Panc1 (cell line): ENCODE measurements at places on chromosomes 12 and 14. TPM values are rescaled to one million over a fixed set of nuclear protein-coding genes. Genes with fewer than 3 reads are reported as not detected.
A peak's percentile ranks its signal among the peaks of the same experiment; 100 is the strongest.

Gene MORN3
- 0.72 TPM for total RNA-seq

Gene CCDC88C
- total RNA-seq = 21.3 TPM

Gene GYS2
- not detected for total RNA-seq

Gene INHBC
- not detected for total RNA-seq

Gene GPR137C
- 2.7 TPM for total RNA-seq

Gene CD163
- total RNA-seq = 0.64 TPM

Gene PROX2
- not detected for total RNA-seq

Gene SLC25A47
- total RNA-seq = not detected

Gene LAG3
- 2.7 TPM for total RNA-seq

Gene ATXN3
- total RNA-seq = 14.6 TPM

Gene OR4E2
- not detected for total RNA-seq

- H3K4me3 ChIP-seq = no peak overlapping the region
- no peaks in the 10 kb centered on the region for H3K27me3 ChIP-seq
- H3K27ac ChIP-seq = no peak overlapping the region
- H3K36me3 ChIP-seq = peaks cover 9% of the 10 kb centered on the region; the same call in 1 of the 2 replicates
- DNase-seq = no peak
These were observed 123.9 kb downstream of the RFLNA start for GRCh38 chr12:124418791-124419190.

- H3K36me3 ChIP-seq = no peaks in the 10 kb centered on the region
- no peaks in the 10 kb centered on the region for H3K4me1 ChIP-seq
- no peak overlapping the region for H3K4me3 ChIP-seq
- no peak overlapping the region for H3K27ac ChIP-seq
- H3K27me3 ChIP-seq = no peaks in the 10 kb centered on the region
These were observed 134.9 kb upstream of the MAX start for GRCh38 chr14:65237023-65237814.

GRCh38 chr12:15205341-15206010 lies 15.7 kb downstream of the RERG start:
- H3K4me3 ChIP-seq = no peak overlapping the region
- no peaks in the 10 kb centered on the region for H3K27me3 ChIP-seq
- no peak overlapping the region for H3K27ac ChIP-seq
- no peak for DNase-seq

DNA sequence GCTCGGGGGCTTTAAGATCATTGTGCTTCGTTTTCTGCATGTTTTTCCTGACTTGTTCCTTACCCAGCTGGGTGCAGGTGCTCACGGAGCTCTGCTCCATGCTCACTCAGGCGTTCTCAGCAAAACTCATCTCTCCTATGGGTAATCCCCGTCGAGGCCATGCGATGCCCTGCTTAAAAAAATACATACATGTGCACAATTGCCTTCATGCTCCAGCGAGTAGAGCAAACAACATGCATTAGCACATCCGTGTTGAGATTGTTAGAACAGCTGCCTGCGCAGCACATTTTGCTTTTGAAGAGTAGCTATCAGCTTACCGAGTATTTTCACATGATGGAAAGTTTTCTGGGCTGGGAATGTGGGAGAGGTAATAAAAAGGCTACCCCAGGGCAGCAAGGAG lies 16.2 kb downstream of the AACS start:
- H3K4me3 ChIP-seq = no peak overlapping the region
- DNase-seq = no peak
- H3K27me3 ChIP-seq = no peaks in the 10 kb centered on the region

DNA sequence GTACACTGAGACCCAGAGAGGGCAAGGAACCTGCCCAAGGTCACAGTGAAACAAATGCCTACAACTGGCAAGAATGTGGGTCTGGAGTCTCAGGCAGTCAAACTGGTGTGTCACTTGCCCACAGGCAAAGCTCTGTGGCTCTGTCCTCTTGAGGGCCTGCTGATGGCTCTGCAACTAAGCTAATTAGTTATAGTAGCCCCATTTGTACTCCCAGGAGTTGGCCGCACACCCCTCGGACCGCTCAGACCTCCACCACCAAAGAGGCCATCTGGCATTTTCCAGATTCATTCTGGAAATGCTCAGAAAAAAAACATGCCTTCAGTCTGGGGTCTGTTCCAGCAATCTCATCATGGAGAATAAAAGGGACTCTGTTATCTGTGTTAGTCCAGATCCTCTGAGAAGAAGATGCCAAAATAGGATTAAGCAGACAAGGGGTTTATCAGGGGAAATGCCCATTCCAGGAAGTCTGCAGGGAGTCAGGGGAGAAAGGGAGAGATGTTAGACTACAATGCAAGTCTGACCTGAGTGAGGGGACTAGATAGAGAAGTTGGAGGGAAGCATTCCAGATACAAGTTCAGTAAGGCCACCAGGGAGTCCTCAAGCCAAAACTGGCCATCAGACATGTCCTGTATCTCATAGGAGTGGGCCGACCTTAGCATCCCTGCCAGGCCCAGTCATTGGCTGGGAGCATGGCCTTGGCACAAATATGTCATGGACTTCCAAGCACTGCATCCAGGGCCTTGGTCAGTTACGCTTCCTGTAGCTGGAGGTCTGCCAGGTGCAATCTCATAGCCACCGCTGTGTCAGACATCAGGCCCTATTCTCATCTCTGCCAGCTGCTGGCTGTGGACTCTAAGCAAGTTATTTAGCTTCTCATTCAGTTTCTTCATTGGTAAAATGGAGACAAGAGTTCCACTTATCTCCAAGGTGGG lies 15.4 kb upstream of the OAS1 start:
- DNase-seq = no peak
- 0 out of 2 replicates have a peak, but pooled peaks cover 2% of the 10 kb centered on the region for H3K27me3 ChIP-seq
- H3K36me3 ChIP-seq = no peaks in the 10 kb centered on the region
- H3K4me1 ChIP-seq = no peaks in the 10 kb centered on the region
- no peak overlapping the region for H3K27ac ChIP-seq

GRCh38 chr14:66284346-66284745 lies 201.8 kb upstream of the CCDC196 start:
- no peak overlapping the region for H3K27ac ChIP-seq
- H3K4me1 ChIP-seq = no peaks in the 10 kb centered on the region
- DNase-seq = no peak
- H3K4me3 ChIP-seq = no peak overlapping the region
- no peaks in the 10 kb centered on the region for H3K36me3 ChIP-seq

DNA sequence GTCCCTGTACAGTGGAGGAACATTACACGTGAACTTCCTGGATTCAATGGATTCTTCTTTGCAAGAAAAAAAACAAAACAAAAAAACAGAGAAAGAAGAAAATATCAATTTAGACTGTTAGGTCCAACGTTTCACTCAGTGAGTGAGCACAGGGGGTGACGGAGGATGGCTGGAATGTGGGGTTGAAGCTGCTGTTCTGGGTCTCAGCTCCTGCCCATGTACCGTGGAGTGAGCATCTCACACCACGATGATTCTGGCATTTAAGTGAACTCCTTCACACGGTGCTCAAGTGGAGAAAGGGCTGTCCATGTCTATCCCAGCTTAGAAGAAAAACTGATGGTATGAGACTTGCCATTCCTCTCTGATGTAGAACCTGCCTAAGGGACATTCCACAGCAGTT lies 23.2 kb downstream of the CCND2 start:
- H3K27ac ChIP-seq = no peak overlapping the region
- no peak for DNase-seq
- no peaks in the 10 kb centered on the region for H3K4me1 ChIP-seq
- no peaks in the 10 kb centered on the region for H3K36me3 ChIP-seq

DNA sequence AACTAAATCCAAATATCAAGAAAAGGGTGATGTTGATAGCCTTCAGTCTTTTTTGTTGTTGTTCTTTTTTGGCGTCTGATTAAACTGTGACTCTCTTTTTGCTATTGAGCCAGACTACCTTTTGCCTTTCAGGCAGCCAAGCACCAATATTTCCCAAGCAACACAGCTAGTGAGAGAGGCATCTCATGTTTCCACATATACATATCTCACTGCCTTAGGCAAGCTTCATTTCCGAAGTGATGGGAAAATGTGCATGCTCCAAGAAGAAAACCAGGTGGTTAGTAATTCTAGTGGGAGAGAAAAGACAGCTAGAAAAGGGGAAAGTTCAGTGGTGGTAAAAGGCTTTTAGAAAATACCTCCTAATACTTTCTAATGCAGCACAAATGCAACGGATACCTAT lies 277.7 kb downstream of the TMTC2 start:
- H3K27me3 ChIP-seq = no peaks in the 10 kb centered on the region
- no peaks in the 10 kb centered on the region for H3K4me1 ChIP-seq
- no peak overlapping the region for H3K4me3 ChIP-seq
- no peak for DNase-seq
- no peaks in the 10 kb centered on the region for H3K36me3 ChIP-seq

GRCh38 chr12:119528241-119528640 lies 65.3 kb upstream of the TMEM233 start:
- DNase-seq = no peak
- no peaks in the 10 kb centered on the region for H3K36me3 ChIP-seq
- H3K4me1 ChIP-seq = no peaks in the 10 kb centered on the region
- H3K4me3 ChIP-seq = no peak overlapping the region
- no peaks in the 10 kb centered on the region; the same call in 1 of the 2 replicates for H3K27me3 ChIP-seq
- H3K27ac ChIP-seq = no peak overlapping the region

- no peak overlapping the region for H3K4me3 ChIP-seq
- H3K27me3 ChIP-seq = no peaks in the 10 kb centered on the region
- H3K27ac ChIP-seq = peak overlapping the region; percentile 56; the same call in 1 of the 2 replicates
- no peak for DNase-seq
- H3K36me3 ChIP-seq = no peaks in the 10 kb centered on the region; the same call in 1 of the 2 replicates
These were observed 3.8 kb downstream of the BICD1 start for GRCh38 chr12:32110417-32110816.

DNA sequence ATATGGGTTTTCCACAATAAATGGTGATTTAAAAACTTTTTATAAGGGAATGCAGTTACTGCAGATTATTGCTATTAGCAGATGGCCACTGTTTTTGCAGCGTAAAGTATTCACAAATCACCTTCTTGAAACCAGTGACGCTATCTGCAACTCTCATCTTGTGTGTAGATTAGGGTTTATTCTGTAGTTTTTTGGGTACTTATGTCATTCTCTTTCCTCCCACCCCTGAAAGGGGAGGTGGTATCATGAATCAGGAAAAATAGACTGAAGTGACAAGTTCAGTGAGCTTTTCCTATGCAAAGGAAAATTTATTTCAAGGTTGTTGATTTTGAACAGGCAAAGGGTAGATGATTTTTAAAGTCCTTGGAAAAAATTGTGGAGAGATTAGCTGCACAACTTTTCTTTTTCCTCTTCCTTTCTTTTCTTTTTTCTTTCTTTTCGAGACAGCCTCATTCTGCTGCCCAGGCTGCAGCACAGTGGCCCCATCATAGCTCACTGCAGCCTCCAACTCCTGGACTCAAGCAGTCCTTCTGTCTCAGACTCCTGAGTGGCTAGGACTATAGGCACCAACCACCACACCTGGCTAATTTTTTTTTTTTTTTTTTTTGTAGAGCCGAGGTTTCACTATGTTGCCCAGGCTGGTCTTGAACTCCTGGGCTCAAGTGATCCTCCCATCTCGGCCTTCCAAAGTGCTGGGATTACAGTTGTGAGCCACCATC lies 1.6 kb downstream of the FRS2 start:
- peaks cover 49% of the 10 kb centered on the region for H3K4me1 ChIP-seq
- DNase-seq = no peak
- H3K27ac ChIP-seq = no peak overlapping the region
- H3K36me3 ChIP-seq = no peaks in the 10 kb centered on the region; the same call in none of the 2 replicates
- no peaks in the 10 kb centered on the region for H3K27me3 ChIP-seq

- DNase-seq = no peak
- no peaks in the 10 kb centered on the region for H3K36me3 ChIP-seq
- peak overlapping the region; percentile 24 for H3K4me3 ChIP-seq
- H3K27me3 ChIP-seq = no peaks in the 10 kb centered on the region
- H3K4me1 ChIP-seq = peaks cover 19% of the 10 kb centered on the region
These were observed 7.5 kb upstream of the SYNE3 start for GRCh38 chr14:95523815-95524448.

GRCh38 chr14:54697001-54697400 lies 130.1 kb downstream of the SAMD4A start:
- no peaks in the 10 kb centered on the region for H3K27me3 ChIP-seq
- no peak overlapping the region for H3K4me3 ChIP-seq
- H3K36me3 ChIP-seq = no peaks in the 10 kb centered on the region
- no peak for DNase-seq

DNA sequence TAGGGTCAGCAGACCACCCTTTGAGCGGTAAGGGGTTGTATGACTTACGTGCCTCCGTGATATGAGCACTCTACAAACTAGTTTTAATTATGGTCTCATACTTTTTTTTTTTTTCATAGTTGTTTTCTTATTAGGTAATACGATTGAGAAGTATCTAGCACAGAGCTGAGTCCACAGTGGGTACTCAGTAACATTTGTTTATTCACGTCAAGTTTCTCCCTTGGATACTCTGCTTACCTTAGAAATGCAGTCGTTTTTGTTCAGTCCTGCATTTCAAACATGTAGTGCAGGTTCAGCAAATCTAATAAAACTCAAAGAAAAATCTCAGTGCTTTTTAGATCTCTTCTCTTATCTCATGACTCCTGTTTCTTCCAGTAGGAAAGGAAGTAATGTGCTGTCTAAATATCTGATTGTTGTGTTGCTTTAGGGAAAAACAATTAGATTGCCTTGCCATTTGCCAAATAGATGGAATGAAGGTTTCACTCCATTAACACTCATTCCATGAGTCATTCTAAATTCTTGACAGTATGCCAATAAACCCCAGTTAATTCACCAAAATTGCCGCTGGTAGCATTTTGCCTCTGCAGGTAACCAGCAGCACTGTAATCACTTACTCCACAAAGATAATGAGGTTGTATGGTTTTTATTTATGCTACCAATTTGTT lies 118.9 kb downstream of the PTCSC3 start:
- no peak for DNase-seq
- H3K4me3 ChIP-seq = no peak overlapping the region
- no peaks in the 10 kb centered on the region; the same call in 1 of the 2 replicates for H3K27me3 ChIP-seq
- H3K36me3 ChIP-seq = no peaks in the 10 kb centered on the region
- H3K4me1 ChIP-seq = no peaks in the 10 kb centered on the region

GRCh38 chr12:65510584-65511050 lies 232.1 kb downstream of the MSRB3 start:
- H3K36me3 ChIP-seq = no peaks in the 10 kb centered on the region
- no peaks in the 10 kb centered on the region for H3K27me3 ChIP-seq
- no peak overlapping the region for H3K4me3 ChIP-seq
- no peaks in the 10 kb centered on the region for H3K4me1 ChIP-seq
- no peak overlapping the region for H3K27ac ChIP-seq
- no peak for DNase-seq

GRCh38 chr12:58487678-58488161 lies 432.6 kb downstream of the LRIG3 start:
- H3K27ac ChIP-seq = no peak overlapping the region
- H3K36me3 ChIP-seq = no peaks in the 10 kb centered on the region
- DNase-seq = no peak
- H3K4me1 ChIP-seq = no peaks in the 10 kb centered on the region
- no peak overlapping the region for H3K4me3 ChIP-seq

DNA sequence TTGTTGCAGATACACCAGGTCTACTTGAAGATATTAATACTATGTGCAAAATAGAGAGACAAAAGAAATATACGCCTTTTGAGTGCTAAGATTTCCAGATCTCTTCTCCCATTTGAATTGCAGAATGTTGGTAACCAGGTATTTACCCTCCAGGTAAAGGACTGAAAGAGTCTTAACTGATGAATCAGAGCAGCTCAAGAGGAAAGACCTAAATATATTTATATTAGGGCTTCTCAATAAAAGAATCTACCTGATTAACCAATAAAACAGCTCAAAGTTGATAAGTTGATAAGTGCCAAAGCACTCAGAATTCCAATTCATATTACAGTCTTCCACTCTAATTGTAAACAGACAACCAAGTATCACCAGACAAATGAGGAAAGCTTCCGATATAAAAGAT lies 59.2 kb downstream of the ZNF641 start:
- no peaks in the 10 kb centered on the region for H3K36me3 ChIP-seq
- H3K27me3 ChIP-seq = peaks cover 12% of the 10 kb centered on the region
- no peak overlapping the region for H3K27ac ChIP-seq
- no peak overlapping the region for H3K4me3 ChIP-seq

- no peak for DNase-seq
- H3K4me3 ChIP-seq = no peak overlapping the region
- H3K27me3 ChIP-seq = peaks cover 2% of the 10 kb centered on the region; the same call in 1 of the 2 replicates
These were observed 181.0 kb upstream of the GRIP1 start for GRCh38 chr12:66859751-66860440.
